ENCODE measurements at places on chromosomes 1 and 21. TPM values are rescaled to one million over a fixed set of nuclear protein-coding genes. Genes with fewer than 3 reads are reported as not detected.

DNA sequence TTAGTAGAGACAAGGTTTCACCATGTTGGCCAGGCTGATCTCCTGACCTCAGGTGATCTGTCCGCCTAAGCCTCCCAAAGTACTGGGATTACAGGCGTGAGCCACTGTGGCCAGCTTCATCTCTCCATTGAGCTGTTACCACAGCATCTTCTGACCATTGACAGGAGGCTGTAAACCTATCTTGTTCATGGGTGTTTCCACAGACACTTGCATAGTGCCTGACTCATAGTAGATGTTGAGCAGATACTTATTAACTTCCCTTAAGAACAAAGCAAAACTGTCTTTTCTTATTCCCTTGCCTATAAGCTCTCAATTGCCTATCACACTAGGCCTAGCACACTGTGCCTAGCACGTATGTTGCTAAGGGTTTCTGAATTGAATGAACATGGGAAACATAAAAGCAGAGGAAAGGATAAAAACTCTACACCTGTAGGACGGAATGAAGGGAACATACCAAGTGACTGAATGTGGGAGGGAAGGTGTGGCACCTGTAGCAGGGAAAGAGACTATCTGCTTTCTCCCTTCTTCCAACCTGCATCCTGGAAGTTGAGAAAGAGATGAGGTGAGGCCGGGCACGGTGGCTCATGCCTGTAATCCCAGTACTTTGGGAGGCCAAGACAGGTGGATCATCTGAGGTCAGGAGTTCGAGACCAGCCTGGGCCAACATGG is 1.2 kb upstream of the C1orf54 start:
- no peak for DNase-seq

DNA sequence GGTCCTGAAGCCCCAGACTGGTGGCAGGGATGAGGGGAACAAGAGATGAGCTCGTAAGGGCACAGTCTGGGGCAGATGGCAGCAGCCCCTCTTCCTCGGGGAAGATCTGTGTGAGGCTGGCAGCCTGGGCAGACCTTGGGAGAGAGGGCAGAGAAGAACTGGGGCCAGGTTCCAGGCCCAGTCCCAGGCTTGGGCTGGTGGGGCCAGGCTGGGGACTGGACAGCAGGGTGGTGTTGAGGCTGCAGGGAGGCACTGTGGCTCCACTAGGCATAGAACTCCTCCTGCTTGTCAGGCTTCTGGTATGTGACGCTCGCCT is 35.7 kb downstream of the SDC3 start:
- no peak for DNase-seq

DNA sequence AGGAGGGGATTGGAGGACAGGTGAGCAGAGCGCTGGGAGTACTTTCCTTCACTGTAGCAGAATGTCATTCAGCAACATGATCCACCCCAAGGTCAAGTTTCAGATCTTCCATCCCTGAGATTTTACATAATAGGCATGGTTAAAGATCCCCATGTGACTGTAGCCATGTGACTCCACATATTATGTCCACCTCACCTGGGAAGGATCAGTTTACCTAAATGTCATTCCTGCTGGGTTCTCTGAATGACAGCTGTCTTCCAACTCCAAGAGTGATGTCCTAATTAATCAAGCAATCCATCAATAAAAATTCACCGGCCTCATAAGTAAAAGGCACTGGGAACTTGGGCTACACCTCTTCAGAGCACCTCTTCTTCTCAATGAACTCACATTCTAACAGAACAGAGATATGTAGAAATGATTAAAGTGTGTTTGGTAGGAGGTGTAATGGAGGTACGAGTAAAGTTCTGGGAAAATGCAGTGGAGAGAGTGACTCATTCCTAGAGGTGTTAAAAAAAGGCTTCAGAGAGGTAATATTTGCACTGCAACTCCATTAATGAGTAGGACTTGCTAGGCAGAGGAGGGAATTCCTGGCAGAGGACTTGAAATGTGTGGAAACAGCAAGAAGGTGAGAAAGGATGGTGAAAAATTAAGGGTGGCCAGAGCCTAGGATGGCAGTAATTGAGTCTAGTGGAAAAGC is 22.2 kb upstream of the MAPKAPK2 start:
- no peak for DNase-seq

GRCh38 chr1:65792669-65793358 is at the start of gene PDE4B:
Gene PDE4B, plus strand, starts transcription at chr1:65792895.
- DNase-seq = peak; percentile 63

The RIPK4 gene
- 32.6 TPM for total RNA-seq

The RAB42 gene
- 3.3 TPM for total RNA-seq

All from kidney (tissue), 22 donors.